ENCODE measurements at places on chromosomes 7 and 10. TPM values are rescaled to one million over a fixed set of nuclear protein-coding genes. Genes with fewer than 3 reads are reported as not detected.
A peak's percentile ranks its signal among the peaks of the same experiment; 100 is the strongest.

- DNase-seq: no peak
Observed at GRCh38 chr7:107386548-107387102, 83.2 kb upstream of the GPR22 start.

DNA sequence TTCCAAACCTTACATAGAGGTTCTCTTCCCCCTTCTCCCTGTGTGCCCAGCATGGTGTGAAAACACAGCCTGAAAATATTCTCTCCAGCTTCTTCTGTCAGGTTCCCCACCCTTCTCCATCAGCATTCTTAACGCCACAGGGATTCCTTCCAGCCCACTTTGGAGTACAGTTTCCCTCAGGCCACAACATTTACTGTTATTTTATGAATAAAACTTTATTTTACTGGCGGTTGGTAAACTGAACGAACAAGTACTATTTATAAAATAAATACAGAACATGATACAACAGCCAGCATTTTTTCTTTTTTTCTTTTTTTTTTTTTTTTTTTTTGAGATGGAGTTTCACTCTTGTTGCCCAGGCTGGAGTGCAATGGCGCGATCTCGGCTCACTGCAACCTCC, 31.6 kb upstream of the GPNMB start:
- DNase-seq: no peak

DNA sequence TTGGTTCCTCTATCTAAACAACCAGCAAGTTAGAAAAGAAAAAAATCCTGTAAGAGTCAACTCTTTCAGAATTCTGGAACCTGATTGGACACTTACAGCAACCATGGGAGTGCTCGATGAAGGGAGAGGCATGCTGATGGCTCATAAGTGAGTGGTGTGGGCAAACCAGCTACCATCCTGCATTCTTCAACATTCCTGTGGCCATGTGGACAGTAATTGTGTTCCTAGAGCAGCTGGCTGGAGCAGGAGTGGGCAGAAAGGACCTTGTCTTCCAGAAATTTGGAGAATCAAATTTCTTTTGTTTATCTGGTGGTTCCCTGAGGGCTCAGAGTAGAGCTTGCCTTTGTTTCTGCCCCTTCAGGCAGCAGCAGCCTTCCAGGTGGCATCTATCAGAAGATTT, 22.5 kb upstream of the MYL7 start:
- DNase-seq: no peak

DNA sequence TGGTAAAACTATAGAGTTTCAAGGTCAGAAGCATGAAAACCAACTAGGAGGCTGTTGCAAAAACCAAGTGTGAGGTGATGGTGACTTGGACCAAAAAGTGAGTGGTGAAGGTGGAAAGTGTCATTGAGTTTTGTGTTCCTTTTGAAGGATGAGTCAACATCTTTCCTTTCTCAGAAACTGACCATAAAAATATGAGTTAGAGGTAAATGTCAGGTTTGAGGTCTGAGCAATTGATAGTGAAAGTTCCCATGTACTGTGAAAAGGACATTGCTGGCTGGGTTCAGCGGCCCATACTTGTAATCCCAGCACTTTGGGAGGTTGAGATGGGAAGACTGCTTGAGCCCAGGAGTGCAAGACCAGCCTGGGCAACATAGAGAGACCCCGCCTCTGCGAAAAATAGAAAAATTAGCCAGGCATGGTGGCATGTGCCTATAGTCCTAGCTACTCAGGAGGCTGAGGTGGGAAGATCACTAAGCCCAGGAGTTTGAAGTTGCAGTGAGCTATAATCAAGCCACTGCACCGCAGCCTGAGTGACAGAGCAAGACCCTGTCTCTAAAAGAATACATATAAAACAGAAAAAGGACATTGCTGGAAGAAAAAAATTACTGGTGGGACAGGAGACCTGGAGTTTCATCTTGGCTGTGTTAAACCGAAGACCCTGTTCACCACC, 89.3 kb upstream of the ARID5B start:
- DNase-seq: no peak

GRCh38 chr10:3531670-3532069, 253.3 kb downstream of the KLF6 start:
- no peak for DNase-seq

DNA sequence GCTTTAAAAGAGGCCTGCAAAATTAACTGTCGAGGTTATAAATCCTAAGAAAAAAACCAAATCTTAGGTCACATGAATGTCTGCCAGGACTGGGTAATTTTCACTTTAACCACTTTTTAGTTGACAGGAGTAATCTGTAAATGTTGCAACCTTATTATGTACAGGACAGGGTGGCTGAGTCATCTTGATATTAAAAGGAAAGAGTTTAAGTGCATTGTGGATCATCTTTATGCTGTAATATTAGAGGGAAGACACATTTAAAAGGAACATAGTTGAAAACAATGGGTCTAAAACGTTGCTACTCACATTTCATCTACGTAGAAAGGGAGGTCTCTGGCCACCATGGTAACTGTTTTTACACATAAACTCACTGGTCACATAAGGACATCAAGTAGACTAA, 115.5 kb downstream of the LSMEM1 start:
- no peak for DNase-seq

DNA sequence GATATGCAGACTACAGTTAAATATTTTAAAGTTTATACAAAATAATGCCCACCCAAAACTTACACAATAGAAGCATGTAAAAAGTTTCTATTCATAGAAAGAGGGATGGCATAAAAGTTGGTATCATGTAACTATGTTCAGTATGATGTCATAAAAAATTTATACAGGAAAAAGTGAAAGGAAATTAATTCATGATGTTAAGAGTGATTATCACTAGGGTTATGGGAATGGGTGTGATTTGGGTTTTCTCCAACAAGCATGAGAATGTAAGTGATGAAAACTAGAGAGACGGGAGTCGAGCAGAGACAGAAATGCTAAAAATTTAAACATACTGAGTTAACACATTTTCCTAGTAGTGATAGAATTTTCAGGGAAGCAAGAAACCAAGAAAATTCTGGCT, 52.7 kb downstream of the GDI2 start:
- no peak for DNase-seq

DNA sequence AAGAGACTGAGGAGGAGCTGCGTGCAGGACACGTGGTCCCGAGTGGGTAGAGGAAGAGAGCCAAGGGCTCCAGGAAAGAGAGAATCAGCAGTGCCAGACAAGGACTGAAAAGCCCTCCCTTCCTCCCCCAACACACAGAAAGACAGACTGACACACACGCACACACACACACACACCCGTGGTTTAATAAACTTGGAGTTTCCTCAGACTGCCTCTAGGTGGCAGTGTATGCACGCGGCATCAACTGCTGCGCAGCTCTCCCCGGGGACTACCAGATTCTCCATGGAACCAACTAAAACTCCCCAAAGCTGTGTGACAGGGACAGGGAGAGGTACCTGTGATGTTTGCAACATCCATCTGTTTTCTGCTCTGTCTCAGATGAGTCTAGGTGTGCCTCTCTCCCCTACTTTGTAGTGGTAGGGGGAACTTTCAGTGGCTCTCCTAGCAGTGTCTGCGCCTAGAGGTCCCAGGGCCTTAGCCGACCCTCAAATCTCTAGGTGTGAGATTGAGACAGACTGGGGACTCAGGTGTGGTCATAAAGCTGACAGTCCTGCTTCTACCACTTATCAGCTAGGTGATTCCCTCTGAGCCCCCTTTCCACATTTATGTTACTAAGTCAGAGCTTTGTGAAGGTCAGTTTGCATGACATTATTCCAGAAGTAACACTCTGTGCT, 9.3 kb upstream of the TSPAN14 start:
- peak; percentile 63 for DNase-seq

DNA sequence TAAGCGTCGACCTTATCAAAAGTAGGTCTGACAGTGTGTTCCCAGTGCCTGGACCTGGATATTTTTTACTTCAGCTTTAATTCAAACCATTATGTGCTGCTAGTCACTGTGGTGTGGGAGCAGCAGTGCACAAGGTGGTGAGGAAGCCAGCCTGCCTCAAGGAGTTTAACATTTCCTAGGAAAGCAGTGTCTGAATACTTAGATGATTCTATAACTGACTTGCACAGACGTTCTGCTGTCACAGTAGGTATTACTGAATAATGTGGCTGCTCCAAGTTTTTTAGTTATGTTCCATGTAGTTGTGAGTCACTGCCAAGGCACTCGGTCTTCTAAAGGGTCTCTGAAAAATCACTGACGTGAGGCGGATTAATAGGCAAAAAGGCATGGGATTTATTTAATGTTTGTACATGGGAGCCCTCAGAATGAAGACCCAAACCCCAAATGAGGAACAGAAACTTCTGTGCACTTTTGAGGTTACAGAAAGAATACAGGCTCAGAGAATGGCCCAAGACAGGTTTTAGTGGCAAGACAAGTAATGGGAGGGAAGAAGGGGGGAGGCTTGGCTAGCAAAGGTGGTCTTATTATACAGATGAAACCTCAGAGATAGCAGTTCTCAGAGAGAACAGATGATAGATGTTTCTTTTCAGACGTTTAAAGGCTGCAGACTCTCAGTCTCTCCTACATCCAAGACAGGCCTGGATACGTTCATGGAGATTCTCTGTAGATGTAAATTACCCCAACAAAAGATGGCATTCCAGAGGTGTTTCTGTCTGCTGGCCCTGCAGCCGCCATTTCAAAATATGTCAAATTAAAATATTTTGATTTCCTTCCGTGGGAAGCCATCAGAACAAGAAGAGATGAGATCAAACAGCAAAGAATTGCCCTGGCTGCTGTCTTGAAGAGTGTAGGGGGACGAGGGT, 209.3 kb downstream of the SDK1 start:
- DNase-seq: no peak

DNA sequence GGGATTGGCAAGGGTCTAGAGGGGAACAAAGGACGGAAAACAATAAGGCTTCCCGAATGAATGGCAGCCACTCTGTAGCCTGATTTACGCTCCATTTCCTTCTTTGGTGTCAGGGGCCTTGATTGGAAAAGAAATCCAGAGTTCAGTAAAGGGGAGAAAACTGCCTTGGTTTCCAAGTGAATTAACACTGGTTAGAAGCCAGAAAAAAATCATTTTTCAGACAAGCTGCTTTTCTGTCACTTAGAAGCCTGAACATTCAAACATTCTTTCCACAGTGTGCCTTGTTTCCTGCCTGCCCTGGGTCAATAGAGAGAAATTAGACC, 283 bp upstream of the TRDMT1 start:
- no peak for DNase-seq

DNA sequence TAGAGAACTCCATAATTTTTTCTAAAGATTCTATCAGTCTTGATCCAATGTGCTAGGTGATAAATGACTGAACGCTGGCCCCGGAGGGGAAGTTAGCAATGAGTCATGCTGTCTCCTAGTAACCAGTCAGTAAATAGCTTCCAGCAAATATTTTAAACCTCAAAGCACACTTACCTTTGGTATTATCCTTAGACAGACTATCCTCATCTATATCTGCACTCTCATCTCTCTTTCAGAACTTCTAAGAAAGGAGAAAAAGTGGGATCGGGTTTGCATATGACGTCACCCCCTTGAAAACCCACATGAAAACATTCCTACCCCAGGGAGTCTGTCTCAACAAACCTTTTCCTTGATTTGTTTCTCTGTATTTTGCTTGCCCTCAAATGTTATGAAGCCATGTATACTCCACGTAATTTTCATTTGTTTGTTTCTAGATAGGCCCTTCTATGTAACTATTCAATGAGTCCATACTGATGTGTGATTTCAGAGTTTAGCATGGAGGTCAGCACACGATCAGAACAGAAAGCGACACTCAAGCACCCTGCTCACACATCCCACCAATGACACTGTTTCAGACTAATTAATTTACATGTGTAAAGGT, 174.9 kb upstream of the NRP1 start:
- no peak for DNase-seq

DNA sequence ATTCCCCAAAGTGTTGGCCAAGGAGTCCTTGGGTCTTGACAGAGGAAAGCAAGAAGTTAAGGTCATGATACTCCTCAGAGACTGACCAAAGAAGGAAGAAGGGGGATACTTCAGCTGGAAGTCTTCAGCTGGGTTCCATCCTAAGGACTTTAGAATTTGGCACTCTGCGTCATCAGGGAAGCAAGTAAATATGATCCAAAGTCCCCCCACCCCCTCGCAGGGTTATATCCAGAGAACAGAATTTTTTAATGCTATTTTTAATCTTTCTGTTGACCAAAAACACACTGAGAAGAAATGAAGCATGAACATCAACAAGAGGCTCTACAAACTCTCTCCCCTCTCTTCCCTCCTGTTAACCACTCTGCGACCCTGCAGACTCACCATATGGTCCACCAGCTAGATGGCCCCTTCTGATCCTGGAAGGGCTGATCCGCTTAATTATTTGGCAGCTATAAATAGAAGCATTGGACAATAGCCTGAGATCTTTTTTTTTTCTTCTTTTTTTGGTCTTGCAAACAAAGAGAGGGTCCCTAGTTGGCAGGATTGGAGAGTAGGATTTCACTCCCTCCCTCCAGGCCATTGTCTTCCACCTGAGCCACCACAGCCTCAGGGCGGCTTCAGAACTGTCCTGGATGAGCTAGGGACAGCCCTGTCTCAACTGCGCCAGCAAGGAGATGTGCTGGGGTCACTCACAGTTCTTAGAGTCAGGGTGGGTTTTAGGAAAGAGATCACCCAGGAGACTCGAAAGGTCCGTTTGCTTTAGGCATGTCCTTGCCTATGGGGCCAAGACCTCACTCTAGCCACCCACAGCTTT, 196.0 kb downstream of the KCNMA1 start:
- DNase-seq: no peak

DNA sequence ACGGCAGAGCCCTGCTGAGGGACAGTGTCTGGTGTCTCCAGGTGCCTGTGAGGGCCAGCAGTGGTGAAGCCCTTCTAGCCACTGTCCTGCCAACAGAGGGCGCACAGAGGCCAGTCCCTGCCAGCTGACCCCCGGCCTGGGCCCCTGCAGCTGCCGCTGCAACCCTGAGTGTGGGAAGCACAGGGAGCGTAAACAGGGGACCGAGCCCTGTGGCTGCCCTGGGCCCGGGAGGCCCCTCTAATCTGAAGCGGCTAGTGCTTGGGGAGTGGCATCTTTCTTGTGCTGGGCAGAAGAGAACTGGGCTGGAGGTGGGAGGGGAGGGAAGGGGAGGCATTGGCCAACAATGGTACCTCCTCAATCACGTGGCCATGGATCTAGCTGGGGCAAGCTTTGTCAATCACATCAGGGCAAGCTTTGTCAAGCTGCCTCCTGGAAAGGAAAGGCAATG, 34.6 kb downstream of the TRIM8 start:
- DNase-seq: peak; percentile 75

- DNase-seq: no peak
Observed at GRCh38 chr10:13706175-13706574, 119.4 kb downstream of the PRPF18 start.

SEMA3E gene
- total RNA-seq: 0.35 TPM

ZMIZ1 gene
- 44.3 TPM for total RNA-seq

HOXA5 gene
- total RNA-seq: 13.8 TPM

MSS51 gene
- 2.0 TPM for total RNA-seq

BHLHA15 gene
- total RNA-seq: not detected

UCN3 gene
- total RNA-seq: not detected

FOXI2 gene
- 0.07 TPM for total RNA-seq

PAPSS2 gene
- total RNA-seq: 26.0 TPM

CNPY1 gene
- not detected for total RNA-seq

TMEM273 gene
- 1.5 TPM for total RNA-seq

SFTPA1 gene
- total RNA-seq: 1.6 TPM

PRLHR gene
- total RNA-seq: 0.57 TPM
